ENCODE measurements at places on chromosomes 6 and 20.

GRCh38 chr6:79687759-79688158 is 56.6 kb downstream of the SH3BGRL2 start:
- no peaks in the 10 kb centered on the region for H3K27me3 ChIP-seq
- no peak overlapping the region for H3K27ac ChIP-seq
- no peak overlapping the region for H3K4me3 ChIP-seq
- no peaks in the 10 kb centered on the region for H3K36me3 ChIP-seq

- H3K4me1 ChIP-seq, result no peaks in the 10 kb centered on the region
- no peaks in the 10 kb centered on the region for H3K27me3 ChIP-seq
- H3K27ac ChIP-seq, result no peak overlapping the region
- DNase-seq, result no peak
- no peaks in the 10 kb centered on the region for H3K36me3 ChIP-seq
- H3K4me3 ChIP-seq, result no peak overlapping the region
Observed at GRCh38 chr6:16374461-16375200, 136.2 kb downstream of the GMPR start.

GRCh38 chr6:117317261-117317660 is 51.9 kb downstream of the VGLL2 start:
- no peaks in the 10 kb centered on the region for H3K36me3 ChIP-seq
- no peaks in the 10 kb centered on the region for H3K27me3 ChIP-seq
- no peak for DNase-seq

GRCh38 chr20:1449370-1449769 is 17.3 kb downstream of the NSFL1C start:
- H3K4me1 ChIP-seq, result no peaks in the 10 kb centered on the region
- no peaks in the 10 kb centered on the region for H3K27me3 ChIP-seq
- H3K27ac ChIP-seq, result no peak overlapping the region
- no peak for DNase-seq

- H3K36me3 ChIP-seq, result no peaks in the 10 kb centered on the region
- H3K27me3 ChIP-seq, result no peaks in the 10 kb centered on the region
- DNase-seq, result peak; percentile 85
- no peak overlapping the region for H3K4me3 ChIP-seq
Observed at GRCh38 chr6:84804720-84805119, 40.3 kb upstream of the TBX18 start.

- peaks cover 4% of the 10 kb centered on the region for H3K27me3 ChIP-seq
- no peaks in the 10 kb centered on the region for H3K36me3 ChIP-seq
- DNase-seq, result no peak
Observed at GRCh38 chr20:63372971-63373885, 12.1 kb upstream of the CHRNA4 start.

DNA sequence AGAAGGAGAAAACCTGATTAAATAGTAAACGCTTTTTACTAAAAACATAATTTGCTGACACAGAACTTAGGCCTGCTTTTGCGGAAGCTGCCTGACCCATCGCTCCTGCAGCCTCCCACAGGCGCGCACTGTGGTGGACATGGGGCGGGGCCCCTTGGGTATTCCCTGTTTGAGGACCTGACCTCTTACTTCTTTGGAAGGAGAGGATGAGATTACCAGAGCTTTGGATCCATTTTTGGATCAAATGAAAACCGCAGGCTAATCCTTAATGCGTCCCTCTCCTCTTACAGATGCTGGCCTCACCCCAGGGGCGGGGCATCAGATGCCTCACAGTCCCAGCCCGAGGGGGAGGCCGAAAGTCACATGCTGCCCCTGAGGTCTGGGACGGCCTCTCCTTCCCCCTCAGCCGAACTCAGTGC is 151.0 kb downstream of the SCML4 start:
- DNase-seq, result no peak
- H3K4me3 ChIP-seq, result no peak overlapping the region
- H3K27me3 ChIP-seq, result no peaks in the 10 kb centered on the region
- H3K4me1 ChIP-seq, result peaks cover 17% of the 10 kb centered on the region
- H3K36me3 ChIP-seq, result no peaks in the 10 kb centered on the region

DNA sequence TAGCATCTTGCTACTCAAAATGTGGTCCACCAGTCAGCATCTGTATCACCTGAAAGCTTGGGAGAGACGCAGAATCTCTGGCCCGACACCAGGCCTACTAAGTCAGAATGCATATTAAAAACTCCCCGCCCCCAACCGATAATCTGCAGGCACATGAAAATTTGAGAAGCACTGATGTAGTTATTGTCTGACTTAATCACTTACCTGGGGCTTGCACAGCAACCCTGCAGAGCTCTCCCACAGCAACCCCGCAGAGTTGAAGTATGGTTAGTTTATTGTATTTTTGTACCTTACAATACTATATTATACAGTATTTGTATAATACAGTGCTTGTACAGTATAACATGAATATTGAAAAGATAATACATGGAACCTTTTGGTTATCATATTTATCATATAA is 53.7 kb downstream of the KLHL31 start:
- no peaks in the 10 kb centered on the region for H3K27me3 ChIP-seq
- DNase-seq, result no peak
- H3K27ac ChIP-seq, result no peak overlapping the region

DNA sequence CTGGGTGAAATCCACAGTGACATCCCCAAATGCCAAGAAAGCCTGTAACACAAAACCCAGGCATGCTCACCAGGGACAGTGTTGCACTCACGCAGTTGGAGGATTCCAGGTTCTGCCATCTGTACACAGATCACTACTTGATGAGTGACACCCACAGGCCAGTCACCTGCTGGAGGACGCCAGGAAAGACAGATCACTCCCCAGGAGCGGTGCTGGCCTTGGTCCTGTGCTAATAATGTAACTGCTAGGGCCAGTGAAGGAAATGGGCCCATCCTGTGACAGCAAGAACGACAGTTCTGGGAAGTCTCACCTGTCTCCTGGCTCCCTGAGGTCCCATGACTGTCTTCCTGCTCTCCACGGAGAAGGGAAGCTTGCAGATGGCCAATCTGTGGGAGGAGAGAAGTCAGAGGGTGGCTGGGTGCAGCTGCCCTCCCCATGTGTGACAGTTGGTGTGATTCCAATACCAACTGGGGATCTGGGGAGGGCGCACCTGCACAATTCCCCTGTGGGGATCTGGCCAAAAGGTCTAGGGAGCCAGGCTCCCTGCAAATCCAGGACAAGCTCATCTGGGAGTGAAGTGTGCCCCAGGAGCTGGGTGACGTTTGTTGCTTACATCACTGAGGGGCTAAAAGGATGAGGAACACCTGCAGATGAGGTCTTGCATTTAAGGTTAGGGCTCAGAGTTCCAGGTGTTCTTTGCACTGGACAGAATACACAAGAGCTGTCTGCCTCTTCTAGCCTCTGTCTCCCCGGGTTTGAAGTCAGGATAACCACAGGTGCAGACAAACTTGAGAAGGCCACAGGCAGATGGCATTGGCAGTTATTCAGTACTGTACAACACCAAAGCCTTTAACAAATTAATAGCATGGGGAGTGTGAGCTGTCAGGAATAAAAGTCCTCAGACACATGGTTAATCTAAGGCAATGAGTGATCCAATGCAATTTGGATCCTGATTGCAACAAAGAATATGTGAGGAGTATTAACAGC is 10.3 kb downstream of the ZNF337 start:
- no peak overlapping the region for H3K4me3 ChIP-seq
- H3K4me1 ChIP-seq, result no peaks in the 10 kb centered on the region
- H3K36me3 ChIP-seq, result peaks cover 14% of the 10 kb centered on the region
- H3K27ac ChIP-seq, result no peak overlapping the region

GRCh38 chr20:35263532-35264341 is 14.2 kb downstream of the MMP24OS start:
- H3K27me3 ChIP-seq, result no peaks in the 10 kb centered on the region
- peak overlapping the region; percentile 37 for H3K4me3 ChIP-seq
- peaks cover 10% of the 10 kb centered on the region for H3K36me3 ChIP-seq
- peak; percentile 76 for DNase-seq
- peaks cover 13% of the 10 kb centered on the region for H3K4me1 ChIP-seq
- H3K27ac ChIP-seq, result no peak overlapping the region

DNA sequence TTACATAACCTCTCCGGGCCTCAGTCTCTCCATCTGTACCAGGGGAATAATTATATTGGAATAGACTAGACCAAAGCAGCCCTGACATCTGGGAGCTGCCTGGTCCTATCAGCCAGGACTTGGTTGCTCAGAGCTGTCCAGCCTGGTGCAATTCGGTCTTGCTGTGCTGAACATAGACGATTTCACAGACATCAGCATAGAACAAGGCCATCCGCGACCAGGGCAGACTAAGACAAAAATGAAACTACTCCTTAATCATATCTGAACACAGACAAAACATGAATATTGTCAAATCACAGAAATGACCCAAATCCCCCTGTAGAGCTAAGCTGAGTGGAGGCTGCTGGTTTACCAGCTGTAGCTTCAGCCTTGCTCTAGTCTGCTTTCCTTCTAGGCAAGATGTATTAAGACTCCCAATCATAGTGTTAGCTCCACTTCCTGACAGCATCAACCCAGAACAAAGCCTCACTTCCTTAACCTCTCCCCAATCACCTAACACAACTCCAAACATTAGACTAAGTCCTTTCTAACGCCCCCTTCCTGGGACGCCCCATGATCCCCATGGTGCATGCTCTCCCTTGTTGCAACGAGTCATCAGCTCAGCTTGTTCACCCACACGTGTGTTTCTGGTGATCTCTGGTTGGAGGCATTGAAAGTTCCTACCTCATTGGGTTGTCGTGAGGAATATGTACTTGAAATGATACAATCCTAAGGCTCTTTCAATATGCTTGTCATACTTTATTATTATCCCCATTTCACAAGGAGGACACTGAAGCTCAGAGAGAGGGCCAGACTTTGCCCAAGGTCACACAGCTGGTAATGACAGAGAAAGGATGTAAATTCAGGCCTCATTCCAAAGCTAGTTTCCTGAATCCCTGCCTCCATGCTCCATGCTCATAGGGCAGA is 3.5 kb upstream of the MAPK13 start:
- H3K27ac ChIP-seq, result peak overlapping the region; percentile 71
- H3K4me1 ChIP-seq, result peaks cover 34% of the 10 kb centered on the region
- no peak overlapping the region for H3K4me3 ChIP-seq
- no peaks in the 10 kb centered on the region for H3K36me3 ChIP-seq

DNA sequence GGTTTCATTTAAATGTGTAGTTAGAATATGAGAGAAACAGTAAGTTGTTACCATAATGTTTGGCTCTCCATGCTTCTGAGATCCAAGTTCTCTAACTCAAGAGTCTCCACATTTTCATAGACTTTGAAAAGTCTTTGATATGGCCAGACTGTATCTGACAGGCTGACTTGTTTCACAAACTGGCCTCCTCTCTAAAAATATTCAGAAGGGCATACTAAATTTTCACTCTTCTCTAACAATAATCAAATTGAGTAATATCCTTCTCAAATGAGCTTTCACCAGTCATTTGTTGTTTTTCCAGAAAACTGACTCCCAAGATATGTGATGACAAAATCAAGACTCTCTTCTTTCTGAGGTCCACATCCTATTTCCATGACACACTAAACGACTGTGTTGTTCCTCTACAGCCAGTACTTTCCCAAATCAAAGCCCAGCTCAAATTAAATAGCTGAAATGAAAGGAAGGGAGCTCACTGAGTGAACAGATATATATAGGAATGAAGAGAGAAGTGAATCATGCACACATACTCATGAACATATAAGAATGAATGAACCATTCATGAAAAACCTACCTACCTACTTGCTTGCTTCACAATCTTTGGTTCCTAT is 15.1 kb downstream of the HIVEP2 start:
- peak overlapping the region; percentile 74 for H3K27ac ChIP-seq
- peak; percentile 91 for DNase-seq
- H3K36me3 ChIP-seq, result no peaks in the 10 kb centered on the region
- peaks cover 43% of the 10 kb centered on the region for H3K4me1 ChIP-seq
- no peaks in the 10 kb centered on the region for H3K27me3 ChIP-seq

GRCh38 chr6:27893836-27894807 is 18.1 kb downstream of the OR2B2 start:
- peak; percentile 65 for DNase-seq
- peaks cover 28% of the 10 kb centered on the region for H3K4me1 ChIP-seq
- peak overlapping the region; percentile 89 for H3K27ac ChIP-seq

DNA sequence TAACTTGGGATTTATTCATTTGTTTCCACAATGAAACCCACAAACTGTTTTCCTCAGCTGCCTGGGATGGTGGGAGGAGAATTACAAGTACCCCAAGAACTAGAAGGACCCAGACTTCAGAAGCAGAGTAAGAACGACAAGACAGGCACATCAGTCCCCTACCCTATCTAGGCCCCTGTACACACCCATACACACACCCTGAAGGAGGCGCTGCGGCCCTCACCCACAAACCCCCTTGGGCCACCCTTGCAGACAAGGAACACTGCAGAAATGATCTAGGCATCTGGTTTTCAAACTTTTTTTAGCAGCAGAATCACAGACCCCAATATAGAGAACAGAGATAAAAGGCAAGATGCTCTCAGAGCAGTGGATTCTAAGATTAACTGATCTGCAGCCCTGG is 55.0 kb downstream of the TRERF1 start:
- H3K36me3 ChIP-seq, result no peaks in the 10 kb centered on the region
- no peak overlapping the region for H3K4me3 ChIP-seq
- no peaks in the 10 kb centered on the region for H3K4me1 ChIP-seq
- H3K27ac ChIP-seq, result no peak overlapping the region
- no peak for DNase-seq

DNA sequence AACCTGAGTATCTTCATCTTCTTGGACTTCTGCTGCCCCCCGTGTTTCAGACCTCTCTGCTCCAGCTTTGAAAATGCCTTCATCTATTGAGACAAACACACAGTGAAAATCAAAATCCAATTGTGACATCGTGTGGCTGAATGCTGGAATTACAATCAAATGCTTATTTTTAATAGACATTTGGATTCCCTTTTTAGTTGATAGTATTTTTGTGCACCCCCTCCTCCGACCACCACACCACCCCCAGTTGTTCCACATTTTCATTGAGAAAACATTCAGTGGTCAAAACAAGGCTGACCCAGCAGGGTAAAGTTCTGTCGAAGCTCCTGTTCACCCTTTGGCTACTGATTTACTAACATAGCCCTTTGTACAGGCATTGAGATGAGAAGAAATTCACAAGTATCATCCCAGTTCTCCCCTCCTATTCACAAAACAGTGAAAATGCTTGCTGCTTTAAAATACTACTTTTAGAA is 79.0 kb downstream of the NRSN1 start:
- no peaks in the 10 kb centered on the region for H3K36me3 ChIP-seq
- H3K4me1 ChIP-seq, result no peaks in the 10 kb centered on the region
- no peak overlapping the region for H3K27ac ChIP-seq
- peak; percentile 86 for DNase-seq

DNA sequence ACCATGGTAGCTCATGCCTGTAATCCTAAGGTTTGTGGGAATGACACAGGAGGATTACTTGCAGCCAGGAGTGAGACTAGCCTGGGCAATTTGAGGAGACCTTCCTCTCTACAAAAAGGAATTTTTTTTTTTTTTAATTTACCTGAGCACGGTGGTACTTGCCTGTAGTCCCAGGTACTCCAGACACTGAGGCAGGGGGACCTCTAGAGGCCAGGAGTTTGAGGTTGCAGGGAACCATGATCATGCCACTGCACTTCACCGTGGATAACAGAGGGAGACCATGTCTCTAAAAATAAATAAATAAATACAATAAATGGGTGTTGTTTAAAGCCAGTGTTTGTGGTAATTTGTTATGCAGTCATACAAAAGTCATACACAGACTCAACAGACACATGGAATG is 2.4 kb upstream of the HLA-F start:
- no peak overlapping the region for H3K4me3 ChIP-seq
- no peak for DNase-seq

Measured in osteoblast (primary cell).